Adipocyte (in vitro differentiated cells): ENCODE measurements at places on chromosomes 11 and 22.

GRCh38 chr11:88544656-88545280 lies 207.2 kb upstream of the CTSC start:
- DNase-seq: no peak

GRCh38 chr11:100629671-100630070 lies 57.4 kb upstream of the ARHGAP42 start:
- DNase-seq: no peak

DNA sequence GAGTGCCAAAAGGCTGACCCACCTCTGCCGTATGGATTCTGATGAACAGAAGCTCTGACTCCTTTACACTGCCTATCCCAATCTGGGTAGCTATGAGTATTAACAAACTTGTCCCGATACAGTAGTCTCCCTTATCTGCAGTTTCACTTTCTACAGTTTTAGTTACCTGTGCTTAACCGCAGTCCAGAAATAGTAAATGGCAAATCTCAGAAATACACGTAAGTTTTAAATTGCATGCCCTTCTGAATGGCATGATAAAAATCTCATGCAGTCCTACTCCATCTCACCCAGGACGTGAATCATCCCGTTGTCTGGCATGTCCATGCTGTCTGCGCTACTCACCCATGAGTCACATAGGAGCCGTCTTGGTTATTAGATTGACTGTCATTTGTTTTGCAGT lies 68.8 kb downstream of the SNX19 start:
- DNase-seq: peak; percentile 87

DNA sequence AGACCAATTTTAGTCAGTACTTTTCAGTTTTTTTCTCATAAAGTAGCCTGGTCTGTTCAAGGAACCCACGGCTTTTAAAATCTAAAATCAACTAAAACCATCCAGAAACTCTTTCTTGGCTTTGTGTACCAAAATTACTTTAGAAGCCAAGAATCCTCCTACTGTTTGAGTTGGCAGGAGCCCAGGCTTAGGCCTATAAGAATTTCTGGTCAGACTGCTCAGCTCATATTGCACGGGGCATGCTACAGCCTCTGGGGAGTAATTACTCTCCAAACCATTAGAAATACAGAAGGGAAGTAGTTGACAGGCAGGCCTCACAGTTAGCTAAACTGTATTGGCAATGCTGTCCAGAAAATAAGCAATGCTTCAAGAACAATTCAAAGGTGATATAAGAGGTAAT lies 1862.9 kb upstream of the RAG2 start:
- peak; percentile 73 for DNase-seq

DNA sequence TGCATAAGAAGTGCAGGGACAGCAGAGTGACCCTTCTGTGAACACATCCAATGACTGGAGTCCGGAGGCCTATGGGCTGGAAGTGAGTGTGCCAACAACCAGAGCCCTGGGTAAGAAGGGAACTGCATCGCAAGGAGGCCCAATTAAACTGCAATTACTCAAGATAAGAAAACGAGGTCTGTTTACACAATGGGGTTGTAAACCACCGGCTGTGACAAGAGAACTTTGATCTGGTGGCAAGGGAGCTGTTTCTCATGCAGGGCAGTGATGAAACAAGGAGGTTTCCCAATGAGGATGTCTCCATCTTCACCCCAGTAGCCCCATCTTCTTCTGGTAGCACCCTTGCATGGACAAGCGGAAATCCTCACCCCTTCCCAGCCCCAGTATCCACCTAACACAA lies 21.5 kb downstream of the ETS1 start:
- DNase-seq: no peak

- no peak for DNase-seq
Observed at GRCh38 chr11:47881145-47881544, 33.0 kb upstream of the NUP160 start.

- peak; percentile 61 for DNase-seq
Observed at GRCh38 chr22:44538051-44538450, 40.0 kb upstream of the RTL6 start.

DNA sequence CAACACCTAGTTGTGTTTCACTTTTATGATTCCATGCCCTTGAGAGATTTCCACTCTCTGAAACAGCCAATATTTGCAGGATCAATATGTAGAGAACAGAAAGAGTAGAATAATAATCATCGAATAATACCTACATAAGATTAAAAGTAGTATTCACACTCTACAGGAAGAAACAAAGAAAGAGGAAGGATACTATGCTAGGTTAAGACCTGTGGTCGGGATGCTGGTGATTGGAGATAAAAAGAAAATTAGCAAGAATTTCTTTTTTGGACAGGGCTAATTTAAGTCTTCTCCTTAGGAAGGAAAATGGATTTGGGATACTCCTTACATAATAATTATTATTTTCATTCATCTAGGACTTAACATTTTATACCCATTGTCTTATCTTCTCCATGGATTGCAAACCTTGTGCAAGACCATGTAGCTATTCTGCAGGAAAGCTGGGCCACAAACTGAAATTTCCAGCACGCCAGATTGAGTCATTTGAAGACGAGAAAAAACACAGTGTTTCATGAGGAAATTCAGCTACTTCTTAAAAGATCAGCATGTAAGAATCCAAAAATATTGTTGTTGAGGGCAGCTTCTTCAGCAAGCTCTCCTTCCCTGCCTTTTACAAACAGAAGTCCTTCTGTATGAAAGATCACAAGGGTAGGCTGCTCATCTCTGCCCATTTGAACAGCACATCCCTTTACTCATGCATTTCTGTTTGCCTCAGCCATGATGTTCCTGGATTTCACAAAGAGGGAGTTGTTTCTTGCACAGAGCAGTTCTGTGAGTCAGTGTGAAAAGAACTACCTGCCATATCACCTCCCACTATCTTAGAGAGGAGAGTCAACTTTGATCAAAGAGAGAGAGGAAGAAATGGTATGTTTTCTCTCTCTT lies 90.7 kb downstream of the FAM76B start:
- no peak for DNase-seq

DNA sequence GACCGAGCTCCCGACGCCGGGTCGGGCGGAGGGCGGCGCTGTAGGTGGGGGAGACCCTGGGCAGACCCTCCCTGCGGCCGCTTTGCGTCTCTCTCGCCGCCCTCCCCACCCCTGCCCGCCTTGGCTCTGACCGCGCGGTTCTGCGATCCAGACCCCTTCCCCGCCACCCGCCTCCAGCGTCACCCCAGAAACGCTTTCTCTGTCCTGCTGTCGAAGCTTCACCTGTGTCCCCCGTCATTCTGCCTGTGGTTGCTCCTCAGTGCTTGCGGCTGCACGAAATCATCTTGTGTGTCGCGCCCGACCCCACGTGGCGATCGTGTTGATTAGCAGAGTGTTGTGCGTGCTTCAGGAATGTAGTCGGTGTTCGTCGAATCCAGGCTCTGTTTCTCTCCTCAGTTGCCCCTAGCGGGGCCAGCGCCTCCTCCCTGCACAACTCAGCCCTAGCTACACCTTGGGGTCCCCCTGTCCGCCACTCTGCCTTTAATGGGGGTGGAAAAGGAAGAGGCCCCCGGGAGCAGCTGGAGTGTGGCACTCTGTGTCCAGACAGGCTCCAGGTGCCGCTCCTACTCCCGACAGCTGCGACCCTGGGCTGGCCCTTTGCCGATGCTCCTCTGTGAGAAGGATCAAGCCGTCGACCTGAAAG lies 851 bp downstream of the PTDSS2 start:
- DNase-seq: peak; percentile 78

GRCh38 chr11:1714908-1715885 lies 18.2 kb downstream of the KRTAP5-6 start:
- no peak for DNase-seq

GRCh38 chr22:45880091-45880715 lies 96.8 kb downstream of the WNT7B start:
- DNase-seq: no peak

DNA sequence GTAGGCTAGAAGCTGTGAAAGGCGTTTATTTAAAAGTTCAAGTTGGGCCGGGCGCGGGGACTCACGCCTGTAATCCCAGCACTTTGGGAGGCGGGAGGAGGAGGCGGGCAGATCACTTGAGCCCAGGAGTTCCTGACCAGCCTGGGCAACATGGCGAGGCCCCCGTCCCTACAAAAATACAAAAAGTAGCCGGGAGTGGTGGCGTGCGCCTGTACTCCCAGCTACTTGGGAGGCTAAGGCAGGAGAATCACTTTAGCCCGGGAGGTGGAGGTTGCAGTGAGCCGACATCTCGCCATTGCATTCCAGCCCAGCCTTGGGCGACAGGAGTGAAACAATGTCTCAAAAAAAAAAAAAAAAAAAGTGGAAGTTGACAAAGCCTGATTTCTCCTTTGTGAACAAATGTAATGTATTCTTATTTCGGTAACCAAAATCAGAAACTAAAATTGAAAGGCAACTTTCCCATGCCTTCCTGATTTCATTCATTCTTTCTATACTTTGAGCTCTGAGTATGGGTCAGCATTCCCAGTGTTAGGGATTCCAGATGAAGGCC lies 825 bp downstream of the PTPMT1 start:
- DNase-seq: no peak

GRCh38 chr22:22554587-22555284 lies 4.3 kb downstream of the PRAME start:
- DNase-seq: no peak

DNA sequence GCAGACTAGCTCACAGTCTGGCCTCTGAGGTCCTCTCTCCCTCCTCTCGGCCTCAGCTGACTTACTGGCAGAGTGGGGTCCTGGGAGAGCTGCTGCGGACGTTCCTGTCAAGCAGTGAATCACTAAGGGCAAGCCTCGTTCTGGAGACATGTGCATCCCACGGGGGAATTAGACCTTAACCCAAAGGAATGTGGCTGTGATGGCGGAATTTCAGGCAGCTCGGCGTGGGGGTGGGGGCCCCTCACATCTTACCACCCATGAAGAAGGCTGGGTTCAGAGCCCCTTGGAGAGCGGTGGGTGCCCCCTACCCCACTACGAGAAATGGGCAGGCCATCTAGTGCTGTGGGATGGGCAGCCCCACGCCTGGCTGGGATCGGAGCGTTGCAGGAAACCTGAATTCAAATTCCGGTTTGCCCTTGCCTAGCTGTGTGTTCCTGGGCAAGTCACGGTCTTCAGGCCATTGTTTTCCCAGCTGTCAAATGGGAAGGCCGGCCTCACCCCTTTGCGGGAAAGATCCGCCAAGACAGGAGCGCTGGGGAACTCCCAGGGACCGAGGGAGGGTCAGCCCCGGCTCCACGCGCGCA lies 554 bp downstream of the LRRC32 start:
- peak; percentile 90 for DNase-seq

DNA sequence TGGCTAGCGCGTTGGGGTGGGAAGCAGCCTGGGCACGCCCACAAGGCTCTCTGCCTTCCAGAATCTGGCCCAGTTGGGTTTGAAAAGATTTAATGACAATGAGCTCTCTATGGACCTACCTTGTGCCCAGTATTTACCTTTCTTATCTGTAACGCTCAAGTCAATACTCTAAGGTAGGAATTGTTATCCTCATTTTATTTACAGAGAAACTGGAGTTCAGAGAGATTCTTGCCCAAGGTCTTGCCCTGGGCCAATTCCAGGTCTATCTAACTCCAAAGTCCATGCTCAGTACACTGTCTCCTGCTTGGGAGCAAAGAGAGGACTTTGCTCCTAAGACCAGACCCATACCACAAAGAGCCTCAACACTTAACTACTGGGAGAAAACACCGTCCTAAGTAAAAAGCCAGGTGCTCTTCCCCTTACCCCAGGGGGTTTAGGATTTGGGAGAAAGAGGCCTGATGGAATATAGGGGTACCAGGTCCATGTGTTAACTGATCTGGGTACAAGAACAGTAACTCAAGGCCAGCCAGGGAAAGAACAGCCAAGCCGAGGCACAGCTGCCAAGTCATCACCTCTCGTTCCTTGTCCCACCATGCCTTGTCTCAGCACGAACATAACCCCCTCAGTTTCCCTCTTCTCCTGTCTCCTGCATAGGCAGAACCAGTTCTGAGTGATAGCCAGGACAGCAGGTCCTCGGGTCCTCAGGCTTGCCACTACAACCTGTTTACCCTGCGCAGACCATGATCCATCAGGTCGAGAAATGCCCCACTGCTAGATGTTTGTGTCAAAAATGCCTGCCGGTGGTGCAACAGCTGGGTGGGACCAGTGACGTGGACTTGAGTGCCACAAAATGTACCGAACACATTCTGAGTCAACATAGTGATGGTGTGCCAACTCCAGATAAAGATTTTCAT lies 14.6 kb downstream of the APOA4 start:
- DNase-seq: no peak

- no peak for DNase-seq
Observed at GRCh38 chr11:95345651-95346050, 114.6 kb upstream of the SESN3 start.

DNA sequence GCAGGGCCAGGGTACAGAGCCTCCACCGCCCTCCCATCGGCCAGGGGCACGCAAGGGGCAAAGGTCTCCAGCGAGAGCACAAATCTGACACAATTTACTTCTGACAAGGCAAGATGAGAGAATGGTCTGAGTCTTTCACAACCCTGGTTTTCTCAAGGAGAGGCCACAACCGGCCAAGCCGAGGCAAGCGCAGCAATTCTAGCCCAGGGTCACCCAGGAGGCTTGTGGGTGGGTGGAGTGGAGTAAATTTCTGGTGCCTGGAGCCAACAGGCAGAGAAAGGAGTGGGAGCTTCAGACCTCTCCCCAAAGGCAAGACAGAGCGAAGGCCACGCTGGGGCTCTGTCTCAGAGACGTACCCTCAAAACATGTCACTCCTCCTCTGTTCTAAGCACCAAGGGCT lies 9.3 kb downstream of the LARGE2 start:
- no peak for DNase-seq

GRCh38 chr11:121936370-121936769 lies 179.6 kb downstream of the BLID start:
- DNase-seq: no peak

DNA sequence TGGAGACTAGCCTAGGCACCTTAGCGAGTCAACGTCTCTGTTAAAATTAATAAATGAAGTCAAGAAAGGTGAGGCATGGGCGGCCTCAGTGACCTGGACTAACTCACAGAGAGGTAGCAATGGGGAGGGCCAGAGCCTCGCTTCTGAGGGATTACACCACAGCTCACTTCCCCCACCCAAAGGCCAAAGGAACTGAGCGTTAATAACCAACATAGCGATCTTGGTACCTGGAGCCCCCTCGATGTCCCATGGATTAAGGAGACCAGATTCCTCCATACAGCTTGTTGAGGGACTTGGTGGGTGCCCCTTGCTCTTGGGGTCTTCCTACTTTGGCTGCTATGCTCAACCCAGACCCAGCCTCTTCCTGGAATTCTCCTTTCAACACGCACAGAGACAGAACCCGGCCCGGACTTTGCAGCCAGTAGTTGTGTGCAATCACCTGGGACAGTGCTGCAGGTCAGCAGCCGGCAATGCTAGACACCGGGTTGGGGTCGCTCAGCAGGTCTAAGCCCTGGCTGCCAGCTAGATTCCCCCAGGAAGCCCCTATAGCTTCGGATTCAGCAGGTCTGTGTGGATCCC lies 70.6 kb downstream of the BCR start:
- DNase-seq: no peak

GRCh38 chr11:74485868-74486267 lies 7.7 kb downstream of the LIPT2 start:
- DNase-seq: no peak

- DNase-seq: no peak
Observed at GRCh38 chr11:15828215-15828853, 528.0 kb downstream of the SOX6 start.

- no peak for DNase-seq
Observed at GRCh38 chr22:34993548-34993947, 72.4 kb upstream of the ISX start.
